Activated naive CD4-positive, alpha-beta T cell treated with anti-CD3 and anti-CD28 coated beads, Interleukin-2, amount 10 ng/mL, durations not matched to agents 7 days and 5 days (primary cell): ENCODE measurements at places on chromosomes 16 and 17.
A peak's percentile ranks its signal among the peaks of the same experiment; 100 is the strongest.

- no peak for DNase-seq
These were observed 18.9 kb downstream of the C16orf54 start for GRCh38 chr16:29726845-29727377.

DNA sequence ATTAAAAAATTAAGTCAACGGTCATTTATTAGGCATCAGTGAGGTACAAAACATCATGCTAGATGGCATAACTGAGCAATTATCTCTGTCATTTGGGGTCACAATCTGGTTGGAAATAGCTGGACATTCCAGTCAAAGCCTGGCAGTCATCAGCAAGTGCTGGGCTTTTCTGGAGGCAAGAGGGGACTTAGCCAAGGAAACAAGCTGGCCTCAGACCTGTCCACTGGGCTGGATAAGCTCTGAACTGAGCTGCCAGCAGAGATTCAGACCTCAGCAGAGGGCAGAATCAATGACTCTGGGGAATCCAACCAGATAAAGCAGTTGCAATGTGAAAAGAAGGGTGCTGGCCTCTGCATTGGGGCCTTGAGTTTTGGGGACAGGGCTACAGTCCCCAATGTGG is 161.9 kb upstream of the NOL11 start:
- no peak for DNase-seq

DNA sequence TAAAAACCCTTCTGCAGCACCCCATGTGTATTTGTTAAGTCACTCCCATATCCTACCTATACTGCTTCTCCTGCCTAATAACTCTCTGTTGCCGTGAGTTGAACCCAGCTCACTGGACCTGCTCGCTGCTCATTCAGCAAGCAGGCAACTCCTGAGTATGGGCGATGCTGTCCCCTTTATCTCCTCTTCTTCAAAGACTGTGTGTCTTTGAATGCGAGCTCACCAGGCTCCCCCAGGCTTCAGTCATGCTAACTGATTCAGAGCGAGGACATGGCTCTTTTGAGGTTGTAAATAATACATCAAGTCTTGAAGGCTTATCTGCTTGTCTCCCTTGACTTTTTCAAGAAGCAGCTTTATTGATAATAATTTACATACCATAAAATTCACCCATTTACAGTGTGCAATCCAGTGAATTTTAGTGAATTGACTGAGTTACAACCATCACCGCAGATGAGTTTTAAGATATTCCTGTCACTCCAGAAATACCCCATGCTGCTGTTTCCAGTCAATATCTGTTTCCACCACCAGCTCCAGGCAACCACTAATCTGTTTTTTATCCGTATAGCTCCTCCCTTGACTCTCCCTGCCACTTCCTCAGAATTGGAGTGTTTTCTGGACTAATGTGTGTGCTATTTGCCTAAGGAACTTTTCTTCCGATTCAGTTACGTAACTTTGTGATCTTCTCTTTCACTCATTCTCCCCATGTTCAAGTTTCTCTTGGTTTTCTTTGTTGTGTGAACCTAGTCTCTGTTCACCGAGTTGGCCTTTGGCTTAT is 132.2 kb downstream of the SPECC1 start:
- no peak for DNase-seq

DNA sequence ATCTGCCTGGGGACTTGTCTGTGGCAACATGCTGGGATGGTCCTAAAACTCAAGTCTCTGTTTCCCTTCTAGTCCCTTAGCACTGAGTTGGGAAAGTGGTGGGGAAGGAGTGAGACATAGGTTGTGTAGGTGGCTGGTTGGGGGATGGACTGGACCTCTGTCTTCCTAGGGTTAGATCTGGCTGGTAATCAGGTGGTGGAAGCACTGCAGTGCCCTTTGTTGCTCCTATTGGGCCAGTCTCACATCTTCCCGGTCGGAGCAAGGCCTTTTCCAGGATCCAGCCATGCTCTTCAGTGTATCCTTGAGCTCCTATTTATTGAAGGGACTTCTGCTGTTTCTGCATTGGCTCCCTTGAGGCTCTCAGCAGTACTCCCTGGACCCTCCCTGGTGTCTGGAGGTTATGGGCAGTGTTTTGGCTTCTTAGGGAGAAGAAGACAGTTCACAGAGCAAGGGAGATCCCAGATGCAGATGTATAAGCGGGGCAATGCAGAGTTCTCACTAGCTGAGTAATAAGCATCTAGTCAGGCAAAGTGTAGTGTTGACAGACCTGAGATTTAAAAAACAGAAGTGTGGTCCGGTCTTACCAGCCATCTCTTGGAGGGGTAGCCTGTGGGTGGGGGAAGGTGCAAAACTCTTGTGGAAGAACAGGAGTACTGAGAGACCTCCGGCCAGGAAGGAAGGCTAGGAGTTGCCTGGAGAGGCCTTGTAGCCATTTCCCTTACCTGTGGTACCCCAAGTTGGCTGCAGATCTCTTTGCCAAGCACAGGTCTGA is 1.3 kb upstream of the NUTF2 start:
- no peak for DNase-seq

DNA sequence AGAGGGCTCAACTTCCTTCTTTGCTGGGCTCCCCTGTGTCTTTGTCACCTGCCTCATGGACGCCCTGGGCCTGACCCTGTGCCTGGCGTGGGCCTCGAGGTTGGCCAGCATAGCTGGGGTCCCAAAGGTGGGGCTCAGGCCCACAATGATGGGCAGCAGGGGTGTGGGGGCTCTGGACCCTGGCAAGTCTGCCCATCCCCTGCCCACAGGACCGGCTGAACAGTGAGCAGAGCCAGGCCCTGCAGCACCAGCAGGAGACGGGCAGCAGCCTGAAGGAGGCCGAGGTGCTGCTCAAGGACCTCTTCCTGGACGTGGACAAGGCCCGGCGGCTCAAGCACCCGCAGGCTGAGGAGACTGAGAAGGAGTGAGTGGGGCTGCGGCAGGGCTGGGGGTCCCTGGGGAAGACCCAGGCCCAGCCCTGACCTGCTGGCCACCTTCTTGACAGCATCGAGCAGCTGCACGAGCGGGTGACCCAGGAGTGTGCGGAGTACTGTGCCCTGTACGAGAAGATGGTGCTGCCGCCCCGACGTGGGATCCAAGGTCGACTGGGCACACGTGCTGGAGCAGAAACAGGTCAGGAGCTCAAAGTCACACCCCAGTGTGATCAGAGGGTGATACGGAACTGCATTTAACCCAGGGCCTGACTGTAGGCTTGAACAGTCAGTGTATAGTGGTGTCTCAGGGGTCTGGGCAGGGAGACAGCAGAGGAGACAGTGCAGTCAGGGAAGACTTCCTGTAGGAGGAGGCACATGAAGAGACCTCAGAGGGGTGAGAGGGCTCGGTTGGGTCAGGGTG is 3.8 kb downstream of the EVPLL start:
- no peak for DNase-seq

- no peak for DNase-seq
These were observed 26.3 kb downstream of the ARHGAP23 start for GRCh38 chr17:38454532-38454931.

- DNase-seq: no peak
These were observed 12.5 kb upstream of the RBBP6 start for GRCh38 chr16:24526701-24527495.

GRCh38 chr17:80113033-80113484 is 11.7 kb downstream of the GAA start:
- no peak for DNase-seq

GRCh38 chr16:31513884-31514283 is 5.7 kb upstream of the RUSF1 start:
- DNase-seq: no peak

DNA sequence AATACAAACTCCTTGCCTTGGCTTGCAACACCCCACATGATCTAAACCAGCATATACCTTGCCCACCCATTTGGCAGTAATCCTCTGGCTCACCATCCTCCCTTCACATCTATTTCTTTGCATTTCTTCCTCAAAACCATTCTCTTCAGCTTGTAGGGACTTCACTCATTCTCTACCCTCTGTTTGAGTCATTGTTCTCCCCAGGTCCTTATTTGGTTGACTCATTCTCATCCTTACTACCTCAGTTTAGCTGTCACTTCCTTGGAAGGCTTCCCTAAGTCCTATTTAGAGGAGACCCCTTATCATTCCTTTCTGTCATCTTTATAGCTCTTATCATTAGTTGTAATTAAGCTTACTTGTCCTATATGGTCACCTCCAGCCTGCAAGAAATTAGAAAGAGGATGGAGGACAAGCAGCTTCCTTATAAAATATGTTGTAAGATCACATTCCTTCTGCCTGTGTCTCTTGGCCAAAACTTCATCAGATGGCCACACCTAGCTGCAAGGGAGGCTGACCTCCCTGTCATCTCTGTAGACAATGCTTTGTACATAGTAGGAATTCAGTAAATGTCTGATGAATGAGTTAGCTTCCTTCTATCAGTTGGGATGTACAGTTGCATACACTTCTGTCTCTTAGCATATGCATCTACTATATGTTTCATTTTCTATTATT is 1.7 kb downstream of the TTC19 start:
- DNase-seq: no peak

DNA sequence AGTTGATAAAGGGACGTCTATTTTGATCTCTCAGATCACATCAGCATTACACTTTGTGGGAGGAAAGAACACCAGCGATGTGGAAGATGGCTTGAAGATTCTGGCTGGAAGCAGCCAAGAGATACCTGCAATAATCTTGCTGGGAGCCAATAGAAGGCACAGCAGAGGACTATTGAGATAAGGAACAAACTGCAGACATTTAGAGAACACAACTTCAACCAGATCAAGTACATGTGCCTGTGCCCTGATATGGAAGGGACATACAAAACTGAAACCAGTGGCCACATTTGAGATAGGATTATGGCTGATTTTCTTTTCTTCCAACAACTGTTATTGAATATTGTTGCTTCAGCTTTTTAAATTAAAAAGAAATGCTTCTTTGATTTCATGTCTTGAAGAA is 18.6 kb upstream of the PSMD7 start:
- no peak for DNase-seq

- no peak for DNase-seq
These were observed 19.4 kb downstream of the CFDP1 start for GRCh38 chr16:75413951-75414350.

GRCh38 chr16:67327743-67328142 is 1.1 kb downstream of the LRRC36 start:
- no peak for DNase-seq

DNA sequence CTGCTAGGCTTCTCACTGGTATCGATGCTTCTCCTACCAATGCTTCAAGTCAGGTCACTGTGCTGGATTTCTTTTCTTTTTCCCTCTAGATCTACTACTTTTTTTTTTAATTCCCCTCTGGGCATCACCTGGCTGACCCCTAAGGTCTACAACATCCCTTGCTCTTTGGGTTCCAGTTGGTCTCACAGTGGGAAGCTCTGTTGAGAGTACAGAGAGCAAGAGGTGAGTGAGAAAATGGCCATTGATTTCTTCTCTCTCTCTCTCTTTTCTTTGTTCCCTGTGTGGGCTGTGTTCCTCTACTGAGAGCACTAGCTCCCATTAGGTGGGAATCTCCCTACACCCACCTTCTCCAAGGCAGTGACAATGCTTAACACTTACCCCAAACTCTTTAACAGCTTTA is 413.4 kb downstream of the KCNJ2 start:
- DNase-seq: no peak

DNA sequence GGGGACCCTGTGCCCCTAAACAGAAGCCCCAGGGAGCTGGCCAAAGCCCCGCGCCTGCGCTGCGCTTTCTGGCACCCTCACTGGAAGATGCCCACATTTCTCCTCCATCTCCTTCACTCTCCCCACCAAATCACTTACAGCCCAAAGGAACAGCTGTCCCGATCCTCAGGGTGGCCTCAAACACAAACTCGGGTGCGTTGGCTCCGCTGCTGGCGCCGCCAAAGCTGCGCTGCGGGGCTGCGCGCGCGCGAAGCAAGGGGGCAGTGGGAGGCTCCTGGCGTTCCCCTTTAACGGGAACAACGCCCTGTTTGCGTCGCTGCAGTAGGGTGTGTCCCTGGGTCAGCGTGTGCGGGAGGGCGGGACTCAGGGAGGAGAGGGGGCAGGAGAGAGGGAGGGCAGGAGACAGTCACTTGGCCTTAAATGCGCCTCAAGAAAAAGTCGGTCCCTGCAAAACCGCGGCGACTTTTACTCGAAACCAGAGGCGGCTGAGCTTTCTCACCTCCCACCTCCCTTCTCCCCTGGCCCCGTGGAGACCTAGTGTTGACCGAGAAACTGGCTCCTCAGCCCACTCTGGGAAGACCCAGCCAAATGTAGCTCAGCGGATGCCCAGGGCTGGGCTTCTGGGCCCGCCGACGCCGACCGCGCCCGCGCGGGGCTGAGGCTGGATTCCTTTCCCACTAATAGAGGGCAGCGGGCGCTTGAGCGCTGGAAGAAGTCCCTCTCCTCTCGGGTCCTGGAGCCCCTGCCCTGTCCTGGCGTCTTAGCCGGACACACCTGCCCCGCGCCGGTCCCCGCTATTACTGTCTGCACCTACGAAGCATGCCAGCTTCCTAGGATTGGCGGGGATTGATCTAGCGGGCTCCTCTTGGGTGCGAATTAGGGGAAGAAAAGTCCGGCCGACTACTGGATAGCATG is 2.6 kb downstream of the PMP22 start:
- no peak for DNase-seq

DNA sequence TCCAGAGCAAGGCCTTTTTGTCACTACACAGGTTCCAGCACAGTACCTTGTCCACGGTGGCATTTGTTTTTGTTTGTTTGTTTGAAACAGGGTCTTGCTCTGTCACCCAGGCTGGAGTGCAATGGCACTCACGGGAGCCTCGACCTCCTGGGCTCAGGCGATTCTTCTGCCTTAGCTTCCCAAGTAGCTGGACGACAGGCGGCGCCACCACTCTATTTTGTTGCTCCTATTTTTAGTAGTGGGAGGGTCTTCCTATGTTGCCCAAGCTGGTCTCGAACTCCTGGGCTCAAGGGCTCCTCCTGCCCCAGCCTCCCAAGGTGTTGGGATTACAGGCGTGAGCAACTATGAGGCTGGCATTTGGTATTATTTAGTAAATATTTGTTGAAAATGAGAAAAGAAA is 10.3 kb downstream of the MRC2 start:
- no peak for DNase-seq

- DNase-seq: no peak
These were observed 23.5 kb downstream of the TNRC6A start for GRCh38 chr16:24753000-24753399.

DNA sequence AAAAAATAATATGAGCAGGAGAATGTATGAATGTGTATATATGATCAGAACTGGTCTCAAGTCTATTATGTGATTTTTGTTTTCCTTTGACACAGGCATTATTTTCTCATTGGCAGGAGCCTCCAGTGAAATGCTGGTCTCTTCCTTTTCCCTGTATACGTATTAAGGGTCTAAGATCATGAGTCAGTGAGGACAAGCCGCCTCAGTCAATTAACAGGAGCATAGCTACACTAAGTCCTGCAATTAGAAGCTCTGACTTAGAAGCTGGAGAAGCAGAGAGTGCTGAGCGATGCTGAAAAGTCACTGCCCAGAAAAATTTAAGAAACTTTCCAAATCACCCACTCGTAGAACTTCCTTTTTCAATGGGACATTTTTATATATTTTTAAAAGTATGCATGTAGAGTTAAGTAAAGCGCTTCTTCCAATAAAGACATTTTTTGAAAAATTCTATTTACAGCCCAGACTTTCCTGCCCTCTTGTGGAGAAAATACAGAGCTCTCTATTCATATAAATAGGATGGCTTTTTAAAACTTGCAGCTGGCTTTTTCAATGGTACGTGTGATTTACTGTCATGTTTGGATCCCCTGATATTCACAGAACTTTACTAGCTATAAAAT is 70.2 kb upstream of the PSMD7 start:
- no peak for DNase-seq

GRCh38 chr17:63916566-63917185 is 2.0 kb downstream of the GH1 start:
- DNase-seq: peak; percentile 7

- no peak for DNase-seq
These were observed 505.8 kb upstream of the HSBP1 start for GRCh38 chr16:83301971-83302370.
